ENCODE measurements at places on chromosomes 7 and 10.

GRCh38 chr10:61822781-61823230 lies 78.7 kb upstream of the ARID5B start:
- DNase-seq = no peak

- DNase-seq = no peak
These were observed 69.4 kb downstream of the HYCC1 start for GRCh38 chr7:22944510-22944909.

DNA sequence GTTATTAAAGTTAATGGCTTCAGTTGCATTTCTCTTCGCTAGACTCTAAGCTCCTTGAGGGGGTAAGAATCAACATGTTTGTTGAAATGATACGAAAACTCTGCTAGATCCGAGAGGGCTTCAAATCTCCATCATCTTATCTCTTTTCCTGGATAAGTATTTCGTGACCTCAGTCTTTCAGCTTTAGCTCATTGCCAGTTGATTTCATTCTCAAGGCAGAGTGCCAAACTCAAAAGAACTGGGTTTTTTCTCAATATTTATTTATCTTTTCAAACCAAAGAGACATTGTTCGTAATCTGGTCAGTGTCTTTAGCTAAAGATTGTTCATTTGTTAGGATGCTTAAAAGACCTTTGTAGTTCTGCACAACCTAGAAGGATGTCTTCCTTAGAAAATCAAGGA lies 108.9 kb downstream of the ARID5B start:
- DNase-seq = no peak

GRCh38 chr10:119737039-119737663 lies 11.3 kb downstream of the INPP5F start:
- no peak for DNase-seq

- no peak for DNase-seq
These were observed 130.9 kb upstream of the MKLN1 start for GRCh38 chr7:131196803-131197202.

- no peak for DNase-seq
These were observed 16.8 kb downstream of the NOBOX start for GRCh38 chr7:144386741-144387140.

- no peak for DNase-seq
These were observed 1.2 kb downstream of the PARP12 start for GRCh38 chr7:140061607-140061930.

GRCh38 chr10:360653-361052 lies 225.4 kb downstream of the ZMYND11 start:
- DNase-seq = no peak

All from stimulated activated CD8-positive, alpha-beta memory T cell treated with anti-CD3 and anti-CD28 coated beads, Interleukin-4, amount 100 ng/mL, for 1 hour (primary cell).